ENCODE measurements at places on chromosomes 3 and 15. TPM values are rescaled to one million over a fixed set of nuclear protein-coding genes. Genes with fewer than 3 reads are reported as not detected.

Gene GOLGA8O
- total RNA-seq = 0.33 TPM

Gene RARB
- 8.2 TPM for total RNA-seq

Gene GPR149
- total RNA-seq = not detected

Gene PLS1
- 18.4 TPM for total RNA-seq

Gene SLC51A
- not detected for total RNA-seq

Gene TMC3
- not detected for total RNA-seq

Gene TRIM71
- total RNA-seq = under 0.01 TPM

Gene ROPN1
- total RNA-seq = 6.1 TPM

Gene SKOR1
- total RNA-seq = 1.1 TPM

Gene CYP8B1
- total RNA-seq = not detected

Gene PFKFB4
- 1.8 TPM for total RNA-seq

DNA sequence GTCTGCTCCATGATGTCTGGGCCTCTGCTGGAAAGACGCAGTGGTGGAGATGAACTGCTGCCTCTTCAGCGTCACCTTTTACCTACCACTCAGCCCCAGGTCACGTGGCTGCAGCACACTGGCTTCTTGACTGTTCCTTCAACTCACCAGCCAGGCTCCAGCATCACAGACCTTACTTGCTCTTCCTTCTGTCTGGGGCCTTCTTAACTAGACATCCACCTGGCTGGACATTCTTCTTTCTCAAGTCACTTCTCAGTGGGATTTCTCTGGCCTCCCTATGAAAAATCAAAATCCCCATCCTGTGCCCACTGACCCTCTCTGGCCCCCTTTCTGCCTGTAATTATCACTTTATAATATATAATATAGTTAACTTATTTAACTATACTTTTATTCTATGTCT lies 29.7 kb upstream of the NSMCE3 start:
- no peak for DNase-seq

DNA sequence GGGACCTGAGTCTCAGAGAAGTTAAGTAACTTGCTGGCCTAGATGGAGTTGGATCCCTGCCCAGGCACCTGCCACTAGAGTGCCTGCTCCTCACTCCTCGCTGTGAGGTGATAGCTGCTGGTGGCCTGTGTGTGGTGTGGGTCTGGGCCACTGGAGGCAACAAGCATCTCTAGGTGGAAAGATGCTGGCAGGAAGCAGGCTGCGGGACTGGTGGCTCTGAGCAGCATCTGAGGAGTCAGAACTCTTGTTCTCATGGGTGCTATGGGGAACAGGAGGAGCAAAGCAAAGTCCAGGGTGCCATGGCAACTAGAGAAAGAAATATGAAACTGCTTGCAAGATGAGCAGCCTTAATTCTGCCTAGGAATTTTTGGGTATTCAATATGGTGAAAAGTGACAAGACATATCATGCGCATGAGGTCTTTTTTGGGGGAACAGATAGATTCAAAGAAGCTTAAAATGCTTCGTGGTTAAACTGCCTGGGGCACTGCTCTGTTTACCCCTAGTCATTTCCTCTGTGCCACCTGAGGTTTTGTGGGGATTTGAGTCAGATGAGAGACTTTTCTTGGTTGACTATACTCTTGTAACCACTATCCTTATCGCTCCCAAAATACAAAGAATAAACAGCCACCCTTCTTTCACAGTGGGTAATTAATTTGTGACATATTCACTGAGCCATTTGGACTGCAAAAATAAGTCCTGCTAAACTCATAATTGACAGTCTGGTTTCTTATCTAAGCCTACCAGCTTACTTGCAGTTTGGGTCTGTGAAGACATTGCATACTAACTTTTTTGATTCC lies 50.3 kb downstream of the MED12L start:
- DNase-seq = no peak

- DNase-seq = no peak
These were observed 188.9 kb upstream of the SYNPR start for GRCh38 chr3:63089007-63089750.

- DNase-seq = no peak
These were observed 47.5 kb downstream of the MYH15 start for GRCh38 chr3:108462899-108463298.

DNA sequence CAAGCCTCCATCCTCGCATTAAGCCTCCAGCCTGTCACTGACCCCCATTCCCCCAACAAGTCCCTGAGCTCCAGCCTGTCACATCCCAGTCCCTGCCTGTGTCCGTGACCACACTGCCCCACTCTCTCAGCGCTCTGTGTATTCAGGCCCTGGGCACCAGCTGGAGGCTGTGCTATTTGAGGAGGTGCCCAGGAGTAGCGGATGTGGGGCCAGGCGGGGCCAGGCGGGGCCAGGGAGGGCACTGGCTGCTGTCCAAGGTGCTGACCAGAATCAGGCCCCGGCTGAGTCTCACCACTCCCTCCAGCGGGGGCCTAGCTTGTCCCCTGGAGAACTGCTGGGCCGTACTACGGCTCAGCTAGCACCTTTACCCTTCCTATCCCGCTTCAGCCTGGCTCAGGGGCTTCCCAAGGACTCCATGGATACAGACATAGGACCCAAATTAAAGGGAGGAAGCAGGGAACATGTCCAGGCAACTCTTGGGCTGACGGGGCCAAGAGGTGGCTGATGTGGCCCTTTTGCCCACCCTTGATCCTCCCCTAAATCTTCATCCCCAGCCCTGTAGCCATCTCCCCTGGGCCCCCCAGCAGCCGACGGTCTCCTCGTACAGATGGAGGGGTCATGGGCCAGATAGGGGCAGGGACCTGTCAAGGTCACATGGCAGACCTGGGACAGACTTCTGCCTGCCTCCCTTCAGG lies 1.1 kb downstream of the HHATL start:
- peak; percentile 48 for DNase-seq

DNA sequence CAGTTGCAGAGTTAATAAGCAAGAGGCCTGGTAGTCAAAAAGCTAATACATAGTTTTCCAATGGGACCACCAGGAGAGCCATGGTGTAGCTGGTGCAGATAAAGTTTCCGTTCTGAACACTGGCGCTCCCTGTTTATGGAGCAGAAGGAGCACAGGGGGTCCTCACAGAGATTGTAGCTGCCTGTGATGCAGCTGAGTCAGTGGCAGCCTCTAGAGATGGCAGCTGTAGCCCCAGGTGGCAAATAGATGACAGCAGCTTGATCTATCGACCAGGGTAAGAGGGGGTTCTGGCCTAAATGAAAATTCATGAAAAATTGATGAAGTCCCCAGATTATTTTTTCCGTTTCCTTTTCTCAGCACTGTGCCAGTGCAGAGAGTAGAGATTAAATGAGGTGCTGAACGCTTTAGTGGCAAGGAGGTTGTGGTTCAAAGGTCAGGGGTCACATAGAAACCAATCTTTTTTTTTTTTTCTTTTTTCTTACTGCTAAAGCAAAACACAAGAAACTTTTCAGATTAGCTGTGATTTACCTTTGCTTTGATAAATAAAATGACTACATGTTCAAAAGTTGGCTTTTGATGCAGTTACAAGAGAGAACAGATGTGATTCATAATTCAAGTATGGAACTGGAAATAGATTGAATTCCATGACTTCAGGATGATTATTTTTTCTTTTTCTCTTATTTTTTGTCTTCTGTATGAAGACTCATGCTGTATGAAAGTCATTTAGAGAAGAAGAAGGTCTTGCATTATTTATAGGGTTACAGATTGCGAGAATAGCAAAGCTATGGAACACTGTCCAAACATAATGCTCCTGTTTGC lies 63.3 kb downstream of the ROBO2 start:
- no peak for DNase-seq

DNA sequence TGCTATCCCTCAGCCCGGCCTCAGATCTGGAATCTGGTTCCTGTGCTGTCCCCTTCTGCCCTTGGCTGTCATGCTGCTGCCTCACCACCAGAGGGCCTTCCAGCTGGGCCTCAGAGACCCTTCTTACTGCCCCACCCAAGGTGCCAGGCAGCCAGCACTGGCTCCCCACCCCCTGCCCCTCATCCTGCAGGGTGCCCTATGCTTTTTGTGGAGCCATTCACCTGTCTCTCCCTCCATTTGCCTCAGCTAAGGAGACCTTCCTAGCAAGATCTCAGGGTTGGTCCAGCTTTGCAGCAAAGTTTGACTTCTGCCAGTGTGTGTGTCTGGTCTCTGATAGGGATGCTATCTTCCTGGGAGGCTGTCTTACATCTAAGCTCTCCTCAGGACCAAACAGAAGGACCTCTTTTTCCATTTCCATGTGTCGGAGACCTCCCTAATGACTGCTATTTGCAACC lies 1.9 kb upstream of the VWA5B2 start:
- DNase-seq = no peak

DNA sequence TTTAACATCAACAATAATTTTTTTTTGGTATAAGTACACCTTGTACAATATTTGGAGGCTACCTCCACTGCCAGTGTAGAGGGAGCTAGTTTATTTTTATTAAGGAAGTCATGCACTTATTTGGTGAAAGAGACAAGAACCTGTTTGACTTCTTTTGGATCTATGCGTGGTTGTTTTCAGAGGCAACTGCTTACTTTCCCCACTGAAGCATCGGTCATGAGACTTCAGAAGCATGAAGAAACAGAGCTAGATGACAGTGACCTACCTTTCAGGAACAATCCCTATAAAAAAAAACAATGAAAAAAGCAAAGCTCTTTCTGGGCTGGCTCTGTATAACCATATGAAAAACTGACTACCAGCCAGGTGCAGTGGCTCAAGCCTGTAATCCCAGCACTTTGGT lies 20.0 kb upstream of the ZNF148 start:
- DNase-seq = peak; percentile 41

- DNase-seq = no peak
These were observed 27.3 kb upstream of the SLC28A2 start for GRCh38 chr15:45224621-45225217.

- no peak for DNase-seq
These were observed 27.0 kb downstream of the MB21D2 start for GRCh38 chr3:192890347-192891335.

GRCh38 chr3:56355570-56356185 lies 112.6 kb downstream of the ERC2 start:
- no peak for DNase-seq

- no peak for DNase-seq
These were observed 29.3 kb upstream of the CPNE4 start for GRCh38 chr3:132064114-132064513.

- no peak for DNase-seq
These were observed 218.8 kb upstream of the STRIT1 start for GRCh38 chr3:155512175-155512866.

GRCh38 chr3:1852950-1853349 lies 245.7 kb upstream of the CNTN4 start:
- no peak for DNase-seq

DNA sequence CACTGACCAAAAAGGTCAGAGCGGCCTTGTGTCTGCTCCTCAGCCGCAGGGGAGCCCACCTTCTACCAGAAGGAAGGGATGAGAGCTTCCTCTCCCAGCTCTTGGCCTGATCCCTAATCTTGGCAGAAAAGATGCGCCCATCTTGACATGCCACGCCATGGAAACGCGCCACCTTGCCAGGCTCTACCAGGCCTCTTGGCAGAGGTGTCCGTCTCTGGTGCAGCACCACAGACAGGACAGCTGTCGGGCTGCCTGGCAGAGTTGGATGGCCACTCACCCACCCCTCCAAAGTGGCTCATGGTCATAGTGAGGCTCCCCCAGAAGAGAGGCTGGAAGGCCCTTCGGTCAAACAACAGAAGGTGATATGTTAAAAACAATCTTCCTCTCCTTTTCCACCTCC lies 105.2 kb downstream of the LIPC start:
- DNase-seq = no peak

DNA sequence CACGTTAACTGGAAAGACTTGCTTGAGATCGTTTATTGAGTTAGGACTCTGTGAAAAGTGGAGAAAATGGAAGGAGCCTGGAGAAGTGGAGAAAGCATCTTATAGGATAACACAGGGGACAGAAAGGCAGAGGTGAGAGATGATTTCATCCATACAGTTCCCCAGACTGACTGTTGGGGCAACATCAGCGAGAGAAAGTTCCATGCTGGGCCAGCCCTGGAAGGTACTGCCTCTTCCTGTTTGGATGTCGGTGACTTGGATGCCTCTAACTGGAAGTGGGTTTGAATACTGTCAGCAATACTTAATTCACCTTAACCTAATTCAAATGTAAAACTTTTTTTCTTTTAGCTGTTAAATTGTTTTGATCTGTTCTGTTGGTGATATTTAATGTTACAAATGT lies 32.3 kb downstream of the ATP13A5 start:
- DNase-seq = no peak

- DNase-seq = no peak
These were observed 135.8 kb upstream of the HACD2 start for GRCh38 chr3:123720638-123721037.

GRCh38 chr3:46883054-46883829 lies 5.7 kb downstream of the PTH1R start:
- no peak for DNase-seq

DNA sequence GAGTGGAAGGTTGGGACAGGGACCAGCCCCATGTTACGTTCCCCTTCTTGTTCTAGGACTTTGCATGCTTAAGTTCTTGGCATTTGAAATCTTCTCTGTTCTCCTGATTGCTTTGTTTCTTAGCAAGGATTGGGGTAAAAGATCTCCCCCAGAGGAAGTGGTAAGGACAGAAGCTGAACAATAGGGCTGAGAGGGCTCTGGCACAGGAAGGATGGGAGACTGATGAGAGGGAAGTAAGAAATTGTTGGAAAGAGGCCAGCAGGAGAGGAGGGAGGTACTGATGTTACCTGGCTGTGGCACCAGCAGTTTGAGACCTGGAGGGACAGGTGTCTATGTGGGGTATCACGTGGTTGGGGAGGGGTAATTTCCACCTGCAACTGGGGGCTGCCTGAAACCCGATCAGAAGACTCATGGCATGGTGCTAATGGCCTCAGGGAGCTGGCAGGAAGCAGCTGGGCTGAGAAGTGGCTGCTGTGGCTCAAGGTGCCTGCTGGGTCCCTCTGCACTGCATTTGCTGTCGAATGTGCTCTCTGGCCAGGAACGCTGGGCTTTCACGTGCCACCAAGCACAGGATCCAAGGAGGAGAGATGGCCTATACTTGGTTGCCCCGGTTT lies 108.4 kb downstream of the LSM3 start:
- DNase-seq = no peak

DNA sequence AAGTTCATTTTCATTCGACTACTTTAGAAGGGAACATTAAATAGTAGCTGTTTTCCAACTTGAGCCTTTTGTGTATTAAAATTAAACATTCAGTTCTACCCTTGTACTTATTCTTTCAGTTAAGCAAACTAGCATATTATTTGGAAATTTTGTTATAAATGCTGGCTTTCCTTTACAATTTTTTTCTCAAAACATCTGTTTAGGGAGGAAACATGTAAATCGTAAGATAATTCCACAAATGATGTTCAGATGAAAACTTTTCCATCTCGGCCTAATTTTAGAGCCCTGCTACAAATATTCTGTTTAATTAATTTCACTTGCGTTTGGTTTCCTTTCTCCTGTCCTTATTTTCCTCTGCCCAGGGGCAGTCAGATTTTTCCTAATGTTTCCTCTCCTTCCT lies 476.2 kb upstream of the RGMA start:
- DNase-seq = no peak

DNA sequence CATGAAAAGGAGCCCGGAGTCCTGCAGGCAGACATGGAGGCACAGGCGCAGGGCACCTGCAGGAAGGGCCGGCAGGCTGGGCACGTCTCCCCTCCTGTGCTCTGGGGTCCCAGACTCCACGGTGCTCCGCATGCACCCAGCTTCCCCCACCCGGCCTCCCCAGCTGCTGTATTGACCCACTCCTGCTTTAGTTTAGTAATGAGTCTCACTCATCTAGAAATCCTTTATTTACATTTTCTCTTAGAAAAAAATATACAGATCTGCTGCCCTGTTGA lies 8.5 kb downstream of the MESP2 start:
- DNase-seq = no peak

GRCh38 chr15:88622605-88622975 lies 1.4 kb downstream of the AEN start:
- DNase-seq = no peak

Measured in breast epithelium (tissue), 4 donors.